Tibial nerve (tissue), 4 donors: ENCODE measurements at places on chromosomes 7 and 10.

GRCh38 chr7:84950836-84951235 lies 236.0 kb downstream of the SEMA3D start:
- H3K4me3 ChIP-seq = no peak overlapping the region
- no peaks in the 10 kb centered on the region for H3K4me1 ChIP-seq
- H3K27me3 ChIP-seq = no peaks in the 10 kb centered on the region
- DNase-seq = no peak
- no peaks in the 10 kb centered on the region for H3K36me3 ChIP-seq
- H3K27ac ChIP-seq = no peak overlapping the region

GRCh38 chr7:154451480-154452457 lies 399.6 kb downstream of the DPP6 start:
- DNase-seq = no peak
- H3K27ac ChIP-seq = no peak overlapping the region
- no peak overlapping the region for H3K4me3 ChIP-seq

- no peak overlapping the region for H3K27ac ChIP-seq
- no peak for DNase-seq
- H3K27me3 ChIP-seq = no peaks in the 10 kb centered on the region
- H3K36me3 ChIP-seq = no peaks in the 10 kb centered on the region
- no peak overlapping the region for H3K4me3 ChIP-seq
- H3K4me1 ChIP-seq = peaks cover 16% of the 10 kb centered on the region
Measured at GRCh38 chr7:105643851-105644250, 62.6 kb upstream of the EFCAB10 start.

DNA sequence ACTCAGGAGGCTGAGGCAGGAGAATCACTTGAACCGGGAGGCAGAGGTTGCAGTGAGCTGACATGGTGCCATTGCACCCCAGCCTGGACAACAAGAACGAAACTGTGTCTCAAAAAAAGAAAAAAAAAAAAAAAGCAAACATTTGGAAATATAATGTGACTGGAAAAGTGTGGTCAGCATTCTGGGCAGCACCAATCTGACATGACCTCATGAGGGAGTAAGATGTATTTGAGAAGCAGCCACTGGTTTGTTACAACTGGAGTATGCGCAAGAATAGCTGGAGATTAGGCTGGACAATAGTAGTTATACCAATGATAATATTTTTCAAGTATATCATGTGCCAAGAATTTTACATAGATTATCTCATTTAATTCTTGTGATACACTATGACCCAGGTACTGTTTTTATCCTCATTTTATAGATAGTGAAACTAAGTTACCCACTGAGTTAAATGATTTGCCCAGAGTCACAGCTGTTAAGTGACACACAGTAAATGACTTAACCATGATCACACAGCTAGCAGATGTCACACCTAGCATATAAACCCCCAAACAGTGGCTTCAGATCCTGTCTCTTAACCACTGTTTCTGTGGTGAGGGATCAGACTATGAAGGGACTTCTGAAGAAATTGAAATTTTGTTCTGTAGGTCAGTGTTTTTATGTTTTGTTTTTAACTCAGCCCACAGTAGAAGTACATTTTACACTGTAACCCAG lies 11.1 kb downstream of the MCU start:
- H3K4me1 ChIP-seq = no peaks in the 10 kb centered on the region
- no peak overlapping the region for H3K4me3 ChIP-seq
- H3K27ac ChIP-seq = no peak overlapping the region
- no peak for DNase-seq
- no peaks in the 10 kb centered on the region for H3K36me3 ChIP-seq

DNA sequence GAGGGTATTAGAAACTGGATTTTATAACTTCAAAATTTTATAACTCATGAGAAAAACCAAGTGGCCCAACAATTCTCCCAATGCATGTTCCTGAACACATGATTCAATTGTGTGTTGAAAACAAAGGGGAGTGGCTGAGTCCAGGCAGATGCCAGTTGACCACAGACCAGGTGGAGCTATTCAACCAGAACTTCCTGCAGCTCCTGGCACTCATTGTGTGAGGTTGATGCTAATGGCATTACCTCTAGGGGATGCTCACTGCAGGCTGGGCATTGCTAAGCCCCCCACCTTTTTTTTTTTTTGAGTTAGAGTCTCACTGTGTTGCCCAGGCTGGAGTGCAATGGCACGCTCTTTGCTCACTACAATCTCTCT lies 20.3 kb downstream of the MYOF start:
- no peak overlapping the region for H3K27ac ChIP-seq
- no peak for DNase-seq
- no peaks in the 10 kb centered on the region for H3K27me3 ChIP-seq

GRCh38 chr7:85426487-85426960 lies 239.7 kb upstream of the SEMA3D start:
- no peaks in the 10 kb centered on the region for H3K27me3 ChIP-seq
- no peak overlapping the region for H3K27ac ChIP-seq

GRCh38 chr7:923108-924041 lies 31.1 kb downstream of the ADAP1 start:
- peak overlapping the region; percentile 87 for H3K27ac ChIP-seq
- H3K27me3 ChIP-seq = no peaks in the 10 kb centered on the region
- peak overlapping the region; percentile 27 for H3K4me3 ChIP-seq
- DNase-seq = peak; percentile 31

DNA sequence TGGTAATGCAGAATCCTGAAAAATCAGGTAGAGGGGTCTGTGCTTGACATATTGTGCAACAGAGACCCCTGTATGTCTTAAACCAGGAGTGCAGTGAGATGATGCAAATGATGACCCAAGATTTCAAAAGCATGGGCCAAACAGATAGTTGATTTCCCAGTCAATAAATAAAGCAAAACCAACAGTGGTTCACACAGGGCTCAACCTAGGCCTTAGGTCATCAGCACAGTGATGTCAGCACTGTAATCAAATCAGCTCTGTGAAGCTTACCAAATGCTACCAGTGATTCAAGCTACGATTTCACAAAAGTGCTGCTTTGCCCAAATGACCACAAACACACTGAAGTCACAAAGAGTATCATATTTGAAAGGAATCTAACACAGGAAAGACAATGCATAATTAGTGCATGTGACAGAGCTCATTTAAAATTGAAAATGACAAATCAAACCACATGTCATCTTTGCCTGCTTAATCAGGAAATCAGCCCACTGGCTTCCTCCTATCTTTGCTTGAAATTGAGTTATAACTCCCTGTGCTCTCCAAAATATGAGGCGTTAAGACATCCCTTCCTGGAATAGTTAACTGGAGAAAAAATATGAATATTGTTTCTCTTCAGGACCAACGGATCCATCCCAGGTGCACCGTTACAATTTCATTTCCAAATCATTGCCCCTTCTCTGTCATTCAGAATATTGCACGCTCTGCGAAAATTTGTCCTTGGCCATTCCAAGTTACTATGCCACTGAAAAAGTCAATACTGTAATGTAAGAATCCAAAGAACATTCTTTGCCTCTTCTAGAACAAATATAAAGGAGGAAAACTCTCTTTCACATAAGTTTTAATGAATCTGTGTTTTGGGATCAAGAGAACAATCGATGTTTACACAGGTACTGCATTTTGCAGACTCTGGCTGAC lies 41.9 kb upstream of the ASL start:
- H3K27me3 ChIP-seq = no peaks in the 10 kb centered on the region
- no peaks in the 10 kb centered on the region for H3K36me3 ChIP-seq
- H3K27ac ChIP-seq = no peak overlapping the region
- H3K4me3 ChIP-seq = no peak overlapping the region

- H3K36me3 ChIP-seq = no peaks in the 10 kb centered on the region
- H3K4me3 ChIP-seq = no peak overlapping the region
- no peak overlapping the region for H3K27ac ChIP-seq
- no peak for DNase-seq
Measured at GRCh38 chr7:27125986-27126394, 4.6 kb downstream of the HOXA4 start.

DNA sequence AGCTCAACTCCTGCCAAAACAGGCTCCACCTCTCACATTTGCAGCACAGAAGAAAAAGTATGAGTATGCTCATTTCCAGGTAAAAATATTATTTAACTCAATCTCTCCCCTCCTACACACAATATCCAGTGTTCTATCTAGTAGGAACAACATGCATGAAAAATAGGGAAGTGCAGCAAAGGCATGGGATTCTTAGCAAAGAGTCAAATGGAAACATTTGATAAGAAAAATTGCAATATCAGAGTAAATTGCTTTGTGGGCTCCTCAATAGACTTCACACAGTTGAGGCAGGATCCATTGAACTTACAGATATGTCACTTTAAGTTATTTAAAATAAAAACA lies 150.9 kb downstream of the ANK3 start:
- no peak for DNase-seq
- no peak overlapping the region for H3K4me3 ChIP-seq
- no peaks in the 10 kb centered on the region for H3K27me3 ChIP-seq
- H3K27ac ChIP-seq = no peak overlapping the region
- peaks cover 38% of the 10 kb centered on the region for H3K4me1 ChIP-seq
- no peaks in the 10 kb centered on the region for H3K36me3 ChIP-seq

DNA sequence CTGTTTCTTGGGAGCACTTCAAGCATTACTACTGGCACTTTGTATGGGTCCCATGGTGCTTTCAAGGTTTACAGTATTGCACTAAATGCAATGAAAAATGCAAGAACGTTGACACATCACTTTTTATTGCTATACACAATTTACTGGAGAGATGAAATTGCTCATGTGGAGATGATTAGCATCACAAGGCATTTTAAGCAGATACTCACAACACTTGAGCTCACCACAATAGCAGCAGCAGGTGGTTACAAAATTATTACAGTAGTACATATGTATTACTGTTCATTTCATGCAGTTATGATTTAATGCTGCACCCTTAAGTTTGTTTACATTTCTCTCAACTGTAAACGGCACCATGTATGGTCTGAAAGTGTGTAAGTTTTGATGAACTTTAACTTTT lies 537.7 kb downstream of the GRM8 start:
- H3K4me1 ChIP-seq = no peaks in the 10 kb centered on the region
- H3K27ac ChIP-seq = no peak overlapping the region

DNA sequence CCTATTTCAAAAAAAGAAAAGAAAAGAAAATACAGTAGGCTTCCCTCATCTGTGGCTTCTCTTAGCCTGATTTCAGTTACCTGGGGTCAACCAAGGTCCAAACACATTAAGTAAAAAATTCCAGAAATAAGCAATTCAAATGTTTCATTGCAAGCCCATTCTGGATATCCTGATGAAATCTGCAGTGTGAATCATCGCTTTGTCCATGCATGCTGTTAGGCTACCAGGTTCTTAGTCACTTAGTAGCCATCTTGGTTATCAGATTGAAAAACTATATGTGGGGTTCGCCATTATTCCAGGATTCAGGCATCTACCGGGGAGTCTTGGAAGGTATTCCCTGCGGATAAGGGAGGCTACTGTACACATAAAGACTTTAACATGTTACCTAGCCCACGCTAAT lies 991 bp upstream of the FAM204A start:
- no peak overlapping the region for H3K27ac ChIP-seq
- H3K4me1 ChIP-seq = peaks cover 18% of the 10 kb centered on the region
- no peak for DNase-seq
- no peaks in the 10 kb centered on the region for H3K27me3 ChIP-seq
- no peak overlapping the region for H3K4me3 ChIP-seq
- H3K36me3 ChIP-seq = no peaks in the 10 kb centered on the region

DNA sequence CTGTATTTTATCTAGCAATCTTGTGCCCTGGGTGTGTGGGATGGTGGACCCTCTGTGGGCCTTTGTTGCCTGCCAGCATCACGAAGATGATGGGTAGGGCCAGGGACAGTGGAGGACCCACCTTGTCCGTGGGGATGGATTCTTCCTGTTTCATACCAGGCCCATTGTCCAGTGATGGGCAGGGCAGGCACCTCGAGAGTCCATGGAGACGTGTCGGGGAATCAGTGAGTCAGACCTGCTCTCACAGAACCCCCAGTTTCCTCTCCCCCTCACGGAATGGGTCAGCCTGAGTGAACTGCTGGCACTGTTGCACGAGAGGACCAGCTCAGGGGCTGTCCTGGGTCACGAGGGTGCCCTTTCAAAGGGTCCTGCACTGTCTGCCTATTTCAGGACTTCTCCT lies 401.2 kb downstream of the RPS24 start:
- no peak for DNase-seq
- H3K4me3 ChIP-seq = no peak overlapping the region
- peaks cover 9% of the 10 kb centered on the region for H3K4me1 ChIP-seq
- no peak overlapping the region for H3K27ac ChIP-seq
- H3K36me3 ChIP-seq = no peaks in the 10 kb centered on the region
- no peaks in the 10 kb centered on the region for H3K27me3 ChIP-seq

DNA sequence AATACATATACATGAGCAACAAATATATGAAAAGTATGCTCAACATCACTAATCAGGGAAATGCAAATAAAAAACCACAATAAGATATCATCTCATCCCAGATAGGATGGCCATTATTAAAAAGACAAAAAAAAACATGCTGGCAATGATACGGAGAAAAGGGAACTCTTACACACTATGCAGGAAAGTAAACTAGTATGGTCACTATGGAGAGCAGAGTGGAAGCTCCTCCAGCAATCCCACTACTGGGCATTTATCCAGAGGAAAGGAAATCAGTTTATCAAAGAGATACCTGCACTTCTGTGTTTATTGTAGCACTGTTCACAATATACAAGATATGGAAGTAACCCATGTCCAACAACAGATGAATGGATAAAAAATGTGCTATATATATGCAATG lies 217.5 kb downstream of the SDK1 start:
- H3K4me1 ChIP-seq = no peaks in the 10 kb centered on the region
- H3K27me3 ChIP-seq = no peaks in the 10 kb centered on the region
- no peak overlapping the region for H3K27ac ChIP-seq
- no peaks in the 10 kb centered on the region for H3K36me3 ChIP-seq

DNA sequence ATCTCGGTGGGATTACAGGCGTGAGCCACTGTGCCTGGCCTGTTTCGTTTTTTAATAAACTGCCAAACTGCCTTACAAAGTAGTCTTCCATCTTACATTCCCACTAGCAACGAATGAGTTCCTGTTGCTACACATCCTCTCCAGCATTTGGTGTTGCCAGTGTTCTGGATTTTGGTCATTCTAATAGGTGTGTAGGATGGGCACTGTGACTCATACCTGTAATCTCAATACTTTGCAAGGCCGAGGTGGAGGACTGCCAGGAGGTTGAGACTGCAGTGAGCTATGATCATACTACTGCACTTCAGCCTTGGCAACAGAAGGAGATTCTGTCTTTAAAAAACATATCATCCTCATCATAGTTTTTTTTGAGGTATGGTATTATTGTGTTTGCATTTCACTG lies 21.4 kb upstream of the RSBN1L start:
- no peak overlapping the region for H3K4me3 ChIP-seq
- no peak overlapping the region for H3K27ac ChIP-seq
- peaks cover 6% of the 10 kb centered on the region for H3K36me3 ChIP-seq
- no peak for DNase-seq

DNA sequence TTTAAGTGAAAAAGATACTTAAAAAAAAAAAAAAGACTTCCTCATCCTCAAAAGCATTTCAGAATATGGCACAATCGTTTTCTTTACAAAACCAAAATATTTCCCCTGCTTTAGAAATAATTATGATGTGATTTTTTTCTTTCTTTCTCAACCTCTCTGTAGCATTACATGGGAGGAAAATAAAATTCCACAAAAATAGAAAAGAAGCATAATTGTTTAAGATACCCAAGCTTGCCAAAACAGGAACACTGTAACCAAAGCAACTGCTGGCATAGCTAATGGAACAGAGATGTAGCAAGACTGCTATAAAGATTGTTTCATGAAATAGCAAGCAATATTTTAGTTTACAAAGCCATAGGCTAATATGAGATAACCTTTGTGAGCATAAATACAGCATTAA lies 75.6 kb upstream of the GPR22 start:
- no peaks in the 10 kb centered on the region for H3K36me3 ChIP-seq
- no peaks in the 10 kb centered on the region for H3K27me3 ChIP-seq
- no peak for DNase-seq
- no peaks in the 10 kb centered on the region for H3K4me1 ChIP-seq
- no peak overlapping the region for H3K4me3 ChIP-seq
- H3K27ac ChIP-seq = no peak overlapping the region
